CD4-positive, alpha-beta T cell treated with Interleukin-15 for 4 hours (primary cell): ENCODE measurements at places on chromosomes 3 and 15.

DNA sequence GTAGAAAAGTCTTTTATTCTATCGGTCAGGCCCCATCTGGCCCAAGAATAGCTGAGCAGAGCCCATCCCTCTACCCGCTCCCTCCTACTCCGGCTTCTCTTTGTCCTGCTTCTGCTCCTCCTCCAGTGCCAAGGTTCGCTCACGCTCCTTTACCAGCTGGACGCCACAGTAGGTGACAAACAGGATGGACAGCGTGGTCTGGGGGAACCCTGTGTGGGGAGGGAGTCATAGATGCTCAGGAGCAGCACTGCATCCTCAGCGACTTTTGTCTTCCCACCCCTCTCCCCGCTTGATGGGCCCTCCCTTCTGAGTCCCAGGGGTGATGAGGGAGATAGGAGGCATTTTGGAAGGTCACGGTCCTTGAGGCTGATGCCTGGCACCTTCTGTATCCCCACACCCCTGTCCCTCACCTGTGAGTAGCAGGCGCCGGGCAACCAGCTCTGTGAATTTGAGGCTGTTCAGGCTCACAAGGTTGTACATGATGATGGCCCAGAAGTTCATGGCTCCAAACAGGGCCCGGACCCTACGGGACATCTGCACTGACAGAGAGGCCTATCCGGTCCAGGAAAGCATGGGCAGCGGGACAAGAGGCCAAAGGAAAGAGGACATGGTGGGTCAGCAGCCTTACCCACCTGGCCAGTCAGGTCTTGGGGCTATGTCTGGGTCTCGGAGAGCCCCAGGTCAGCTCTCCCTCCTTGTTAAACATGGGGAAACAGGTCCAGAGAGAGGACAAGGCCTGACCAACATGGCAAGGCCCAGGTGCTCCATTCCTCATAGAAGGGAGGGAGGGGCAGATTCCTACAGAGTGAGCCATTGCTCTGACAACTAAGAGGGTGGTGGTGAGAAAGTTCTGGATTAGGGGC is 7.6 kb downstream of the KLHL40 start:
- no peak for DNase-seq

DNA sequence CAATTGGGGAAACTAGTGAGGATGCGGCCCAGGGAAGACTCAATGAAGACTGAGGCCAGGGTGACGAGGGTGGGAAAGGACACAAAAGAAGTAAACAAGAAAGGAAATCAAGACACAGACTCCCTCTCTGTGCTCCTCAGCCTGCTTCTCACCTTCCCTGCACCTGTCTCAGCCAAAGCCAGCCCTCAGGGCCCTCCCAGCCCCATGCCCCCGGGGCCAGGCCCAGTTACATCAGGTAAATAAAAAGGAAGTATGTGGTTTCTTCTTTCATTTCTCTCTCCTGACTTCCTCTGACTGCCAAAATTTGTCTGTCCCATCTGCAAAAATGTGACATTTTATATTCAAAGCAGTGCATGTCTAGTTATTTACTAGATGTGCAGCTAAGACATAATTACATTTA is 328.0 kb downstream of the UACA start:
- no peak for DNase-seq

GRCh38 chr3:35426366-35426958 is 212.9 kb upstream of the ARPP21 start:
- no peak for DNase-seq

DNA sequence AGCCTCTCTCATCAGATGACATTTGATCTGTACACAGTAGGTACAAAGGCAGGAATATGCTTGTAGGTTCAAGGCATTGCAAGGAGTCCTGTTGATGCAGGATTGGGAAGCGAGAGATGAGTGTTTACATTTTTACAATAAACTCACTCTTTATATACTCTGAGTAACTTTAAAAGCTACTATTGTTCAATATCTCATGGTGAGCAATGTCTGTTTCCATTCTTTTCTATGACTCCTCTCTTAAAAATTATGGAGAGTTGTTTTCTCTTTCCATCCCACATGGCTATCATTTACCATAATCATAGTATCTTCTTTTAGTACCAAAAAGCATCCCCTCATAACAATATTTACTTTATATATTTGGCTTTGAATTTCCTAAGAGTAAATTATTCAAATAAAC is 314.0 kb upstream of the CDIN1 start:
- no peak for DNase-seq

- no peak for DNase-seq
These were observed 28.3 kb downstream of the STARD5 start for GRCh38 chr15:81295486-81296121.

DNA sequence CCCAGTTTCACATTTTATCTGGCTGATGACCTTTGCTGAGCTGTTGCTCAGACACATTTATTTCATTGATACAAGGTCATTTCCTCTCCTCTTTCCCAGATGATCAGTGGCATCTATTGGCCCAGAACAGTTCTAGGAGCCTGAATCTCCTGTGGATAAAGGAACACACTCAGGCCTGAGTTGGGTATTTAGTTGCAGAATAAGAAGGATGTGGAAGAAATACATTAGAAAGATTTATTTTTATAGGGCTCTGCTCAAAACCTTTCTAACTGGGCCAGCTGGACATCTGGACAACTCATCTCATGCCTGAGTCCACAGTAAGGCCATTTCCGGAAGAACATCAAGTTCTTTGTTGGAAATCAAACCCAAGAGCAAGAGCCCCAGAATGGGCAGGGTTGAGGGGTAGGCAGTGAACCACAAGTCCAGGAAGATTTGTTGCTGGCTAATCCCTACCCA is 19.7 kb upstream of the MFGE8 start:
- DNase-seq = no peak

DNA sequence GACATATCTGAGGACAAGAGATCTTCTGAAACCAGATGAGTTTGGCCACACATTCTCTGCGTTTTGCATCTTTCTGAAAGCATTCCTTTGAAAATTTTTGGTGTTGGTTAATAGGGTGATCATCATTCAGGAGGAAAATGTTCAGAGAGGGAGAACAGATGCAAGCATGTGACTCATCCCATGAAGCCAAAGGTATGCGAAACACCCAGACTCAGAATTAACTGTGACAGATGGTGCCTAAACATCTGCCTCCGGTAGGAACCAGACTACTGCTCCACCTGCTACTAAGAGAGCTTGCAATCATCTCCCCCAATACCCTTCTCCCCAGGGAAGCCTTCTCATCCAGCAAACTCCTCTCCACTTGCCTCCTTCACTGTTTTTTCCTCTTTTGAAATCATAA is 46.2 kb downstream of the TRIM69 start:
- DNase-seq = no peak

- DNase-seq = no peak
These were observed 4.1 kb downstream of the ELL3 start for GRCh38 chr15:43772624-43773023.

GRCh38 chr15:27573805-27574485 is 525.2 kb downstream of the OCA2 start:
- DNase-seq = no peak

- no peak for DNase-seq
These were observed 11.8 kb upstream of the MEIS2 start for GRCh38 chr15:37112171-37112570.

- DNase-seq = no peak
These were observed 36.7 kb downstream of the ZBTB38 start for GRCh38 chr3:141405025-141405424.

DNA sequence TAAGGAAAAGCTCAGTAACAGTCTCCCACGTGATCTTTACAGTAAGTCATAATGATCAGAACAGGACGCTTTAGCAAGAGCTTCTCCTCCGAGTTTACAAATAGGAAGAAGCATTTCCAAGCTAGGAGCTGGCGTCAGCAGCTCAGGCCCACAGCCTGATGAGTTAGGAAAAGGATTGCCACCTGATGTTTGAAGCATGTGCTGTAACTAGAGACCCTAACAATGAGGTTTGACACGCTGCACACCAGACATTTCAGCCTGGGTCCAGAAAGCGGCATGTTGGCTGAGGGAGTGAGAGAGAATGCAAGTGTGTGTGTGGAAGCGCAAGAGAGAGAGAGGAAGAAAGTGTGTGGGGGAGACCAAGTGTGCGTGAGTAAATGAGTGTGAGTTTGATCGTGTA is 47.3 kb downstream of the TLE3 start:
- no peak for DNase-seq

- no peak for DNase-seq
These were observed 246.7 kb upstream of the KCNH8 start for GRCh38 chr3:18901571-18901970.

- DNase-seq = no peak
These were observed 63.7 kb downstream of the BDH1 start for GRCh38 chr3:197491923-197492664.

- no peak for DNase-seq
These were observed 148.0 kb upstream of the OSTN start for GRCh38 chr3:191051037-191051436.

DNA sequence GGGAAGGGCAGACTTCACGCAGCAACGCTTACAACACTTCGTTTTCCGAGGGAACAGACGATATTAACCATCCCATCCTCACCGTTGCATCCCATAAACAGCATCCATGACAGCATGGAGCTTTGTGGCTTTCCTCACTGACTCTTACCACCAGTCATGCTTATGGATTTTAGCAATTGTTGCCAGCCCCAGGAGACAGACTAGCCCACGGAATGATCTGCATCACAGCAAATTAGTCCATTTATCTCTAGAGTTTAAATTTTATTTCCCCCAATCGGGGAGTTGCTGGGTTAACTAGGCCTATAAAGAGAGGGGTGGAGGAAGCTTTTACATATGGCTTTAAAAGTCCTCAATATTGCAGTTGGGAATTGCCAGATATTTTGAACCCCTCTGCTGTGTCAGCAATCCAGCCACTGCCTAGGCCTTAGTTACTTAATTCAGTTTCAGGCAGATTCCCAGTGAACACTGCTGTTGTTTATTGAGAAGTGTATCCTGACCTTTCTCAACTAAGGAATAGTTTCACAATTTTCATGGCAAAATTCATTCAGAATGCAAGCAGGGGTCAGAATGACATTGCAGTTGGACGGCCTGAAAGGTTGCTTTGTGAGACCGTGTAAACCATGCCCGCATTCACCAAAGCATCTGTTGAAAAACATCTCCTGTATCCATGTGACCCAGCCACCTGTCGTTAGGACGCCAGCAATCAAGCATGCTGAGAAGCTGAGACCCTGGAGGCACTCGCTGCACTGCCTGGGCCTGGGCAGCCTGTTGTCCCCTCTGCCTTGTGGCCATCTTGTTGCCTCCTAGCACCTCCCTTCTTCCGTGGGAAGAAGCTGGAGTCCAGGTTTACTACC is 397.4 kb upstream of the TPM1 start:
- no peak for DNase-seq

DNA sequence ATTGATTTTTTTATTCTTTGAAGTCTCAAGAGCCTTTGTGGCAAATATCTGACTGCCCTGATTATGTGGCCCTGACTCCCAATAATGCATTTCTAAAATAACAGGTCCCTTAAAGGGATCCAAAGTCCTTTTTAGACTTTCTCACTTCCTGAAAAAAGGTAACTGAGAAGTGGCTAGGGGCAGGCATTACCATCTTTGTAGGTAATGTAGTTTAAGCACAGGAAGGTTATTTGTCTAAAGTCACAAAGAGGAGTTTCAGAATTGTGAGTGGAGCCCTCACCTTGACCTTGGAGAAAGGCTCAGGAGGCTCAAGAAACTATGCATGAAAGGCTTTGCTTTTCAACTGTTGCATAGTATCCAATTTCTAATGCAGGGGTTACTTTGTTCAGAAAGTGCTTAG is 142.9 kb upstream of the MRPL3 start:
- no peak for DNase-seq

- no peak for DNase-seq
These were observed 1031.1 kb downstream of the NTRK3 start for GRCh38 chr15:87225436-87225835.

DNA sequence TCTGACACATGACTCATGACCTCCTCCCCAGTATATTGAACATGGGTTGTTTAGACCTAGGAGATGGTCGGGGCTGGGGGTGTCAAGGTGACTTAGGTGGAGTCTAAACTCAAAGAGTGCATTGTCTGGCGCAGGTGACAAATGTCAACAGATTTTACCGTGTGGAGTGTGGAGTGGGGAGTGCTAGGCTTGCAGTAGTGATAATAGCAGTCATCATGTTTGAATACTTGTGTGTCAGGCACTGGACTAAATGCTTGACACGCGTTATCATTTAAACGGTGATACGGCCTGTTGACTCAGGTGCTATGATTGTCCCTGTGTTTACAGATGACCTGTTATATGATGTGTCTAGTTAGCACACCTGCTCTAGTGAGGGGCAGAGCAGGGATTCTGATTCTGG is 30.8 kb downstream of the MUC20 start:
- no peak for DNase-seq

DNA sequence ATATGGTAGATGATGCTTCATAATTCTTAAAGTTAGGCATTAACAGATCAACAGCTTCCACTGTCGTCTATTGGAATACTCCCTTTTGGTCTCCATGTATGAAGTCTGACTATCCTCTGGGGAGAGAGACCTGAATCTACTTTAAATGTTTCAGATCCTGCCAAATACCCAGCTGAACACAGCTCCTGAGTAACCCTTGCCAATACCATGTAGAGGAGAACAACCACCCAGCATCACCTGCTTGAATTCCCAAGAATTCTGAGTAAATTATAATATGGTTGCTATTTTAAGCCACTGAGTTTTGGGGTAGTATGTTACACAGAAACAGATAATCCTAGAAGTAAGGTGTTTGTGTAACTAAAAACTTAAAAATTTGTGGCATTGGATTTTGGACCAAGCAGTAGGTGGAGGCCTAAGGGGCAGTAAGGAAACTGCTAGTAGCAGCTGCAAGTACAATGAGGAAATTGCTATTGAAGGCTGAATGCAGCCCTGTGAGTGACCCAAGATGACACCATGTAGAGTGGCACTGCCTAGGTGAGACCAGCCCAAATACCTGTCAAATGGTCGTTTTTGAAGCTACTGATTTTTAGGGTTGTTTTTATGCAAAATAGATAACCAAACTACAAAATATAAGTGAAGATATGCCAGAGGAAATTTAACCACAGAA is 30.9 kb downstream of the NRG4 start:
- DNase-seq = no peak

DNA sequence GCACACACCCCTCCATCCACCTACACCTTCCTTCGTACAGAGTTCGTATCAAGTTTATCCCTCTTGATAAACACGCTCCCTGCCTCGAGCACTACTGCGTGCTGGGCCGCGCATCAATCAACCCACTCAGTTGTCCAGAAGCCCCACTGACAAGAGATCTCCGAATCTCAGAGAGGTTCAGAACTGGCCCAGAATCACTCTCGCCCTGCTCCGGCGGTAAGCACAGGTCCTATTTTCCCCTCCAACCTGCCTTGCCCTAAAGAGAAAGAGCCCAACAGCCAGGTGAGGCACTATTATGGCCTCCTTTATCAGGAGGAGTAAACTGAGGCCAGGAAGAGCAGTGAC is 494 bp upstream of the NISCH start:
- DNase-seq = no peak

GRCh38 chr3:174285242-174285864 is 573.8 kb upstream of the NAALADL2 start:
- no peak for DNase-seq

GRCh38 chr3:45676325-45677032 is 12.7 kb upstream of the SACM1L start:
- DNase-seq = no peak

DNA sequence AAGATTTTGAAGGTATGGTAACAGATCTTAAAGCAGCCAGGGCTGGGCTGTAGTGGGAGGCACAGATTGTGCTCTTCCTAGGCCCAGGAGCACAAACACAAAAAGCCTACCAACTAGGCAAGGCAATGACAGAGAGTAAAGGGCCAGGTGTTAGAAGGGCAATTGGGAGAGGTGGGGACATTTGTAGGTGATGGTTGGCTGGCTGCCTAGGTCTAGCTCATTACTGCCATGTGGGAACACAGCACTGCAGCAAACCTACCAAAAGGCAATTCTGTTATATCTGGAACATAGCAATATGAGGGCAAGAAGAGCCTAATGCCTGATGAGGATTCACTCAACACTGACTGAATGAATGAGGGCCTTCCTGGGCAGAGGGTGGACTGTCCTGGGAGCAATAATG is 30.4 kb downstream of the ARHGEF3 start:
- no peak for DNase-seq
